ENCODE measurements at places on chromosomes 13 and 19.
A peak's percentile ranks its signal among the peaks of the same experiment; 100 is the strongest.

DNA sequence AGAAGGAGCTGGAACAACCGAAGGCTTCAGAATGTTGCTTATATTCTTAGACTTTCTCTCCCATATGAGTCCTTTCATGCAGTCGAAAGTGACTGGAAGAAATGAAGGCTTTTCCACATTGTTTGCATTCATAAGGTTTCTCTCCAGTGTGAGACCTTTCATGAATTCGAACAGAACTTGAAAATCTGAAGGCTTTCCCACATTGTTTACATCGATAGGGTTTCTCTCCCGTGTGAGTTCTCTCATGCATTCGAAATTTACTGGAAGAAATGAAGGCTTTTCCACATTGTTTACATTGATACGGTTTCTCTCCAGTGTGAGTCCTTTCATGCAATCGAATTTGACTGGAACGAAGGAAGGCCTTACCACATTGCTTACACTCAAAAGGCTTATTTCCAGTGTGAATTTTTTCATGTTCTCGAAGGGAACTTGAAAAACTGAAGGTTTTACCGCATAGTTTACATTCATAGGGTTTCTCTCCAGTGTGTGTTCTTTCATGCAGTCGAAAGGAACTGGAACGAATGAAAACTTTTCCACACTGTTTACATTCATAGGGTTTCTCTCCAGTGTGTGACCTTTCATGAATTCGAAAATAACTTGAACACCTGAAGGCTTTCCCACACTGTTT is 21.5 kb downstream of the ZNF14 start:
- DNase-seq: no peak

DNA sequence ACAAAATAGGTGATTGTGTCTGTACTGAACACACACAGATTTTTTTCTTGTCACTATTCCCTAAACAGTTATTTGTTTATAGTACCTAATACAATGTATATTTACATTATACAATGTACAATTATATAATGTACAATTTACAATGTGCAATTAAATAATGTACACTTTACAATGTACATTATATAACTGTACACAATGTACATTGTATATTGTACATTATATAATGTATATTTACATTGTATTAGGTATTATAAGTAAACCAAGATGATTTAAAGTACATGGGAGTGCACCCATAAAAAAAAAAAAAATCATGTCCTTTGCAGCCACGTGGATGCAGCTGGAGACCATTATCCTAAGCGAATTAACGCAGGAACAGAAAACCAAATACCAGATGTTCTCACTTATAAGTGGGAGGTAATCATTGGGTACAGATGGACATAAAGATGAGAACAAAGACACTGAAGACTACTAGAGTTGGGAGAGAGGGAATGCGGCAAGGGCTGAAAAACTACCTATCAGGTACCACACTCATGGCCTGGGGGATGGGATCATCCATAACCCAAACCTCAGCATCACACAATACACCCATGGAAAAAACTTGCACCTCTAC is 68.1 kb downstream of the ABCC4 start:
- DNase-seq: no peak

DNA sequence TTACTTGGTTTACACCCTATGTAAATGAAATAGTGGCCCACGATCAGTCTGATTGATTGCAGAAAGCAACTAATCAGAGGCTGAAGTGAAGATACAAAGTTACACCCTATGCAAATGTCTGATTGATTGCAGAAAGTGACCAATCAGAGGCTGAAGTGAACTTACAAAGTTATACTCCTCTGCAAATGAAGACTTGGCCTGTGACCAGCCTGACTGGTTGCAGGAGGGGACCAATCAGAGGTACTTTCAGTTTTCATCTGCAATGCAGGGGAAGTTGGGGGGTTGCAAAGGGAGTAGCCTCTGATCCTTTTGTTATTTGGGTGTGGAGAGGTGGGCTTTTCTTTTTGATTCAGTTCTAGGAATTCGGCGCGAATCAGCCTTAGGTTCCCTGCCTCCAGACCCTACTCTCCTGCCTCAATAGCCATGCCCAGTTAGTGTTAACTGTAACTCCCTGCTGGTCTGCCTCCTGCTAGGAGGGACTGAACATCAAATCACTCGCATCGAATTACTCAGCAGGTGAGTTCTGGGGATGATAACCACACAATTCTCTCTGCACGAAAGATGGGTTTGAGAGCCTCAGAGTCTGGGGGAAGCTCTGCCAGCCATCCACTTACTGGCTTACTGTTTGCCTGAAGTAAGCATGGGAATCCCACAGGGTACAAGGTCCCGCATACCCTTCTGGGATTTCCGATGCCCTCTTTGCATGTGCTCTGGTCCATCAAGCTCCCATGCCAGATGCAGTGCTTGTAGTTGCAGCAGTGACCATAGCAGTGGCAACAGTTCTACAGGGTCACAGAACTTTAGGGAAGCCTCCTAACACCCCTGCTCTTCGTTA is 7.5 kb downstream of the ARL11 start:
- DNase-seq: peak; percentile 78

DNA sequence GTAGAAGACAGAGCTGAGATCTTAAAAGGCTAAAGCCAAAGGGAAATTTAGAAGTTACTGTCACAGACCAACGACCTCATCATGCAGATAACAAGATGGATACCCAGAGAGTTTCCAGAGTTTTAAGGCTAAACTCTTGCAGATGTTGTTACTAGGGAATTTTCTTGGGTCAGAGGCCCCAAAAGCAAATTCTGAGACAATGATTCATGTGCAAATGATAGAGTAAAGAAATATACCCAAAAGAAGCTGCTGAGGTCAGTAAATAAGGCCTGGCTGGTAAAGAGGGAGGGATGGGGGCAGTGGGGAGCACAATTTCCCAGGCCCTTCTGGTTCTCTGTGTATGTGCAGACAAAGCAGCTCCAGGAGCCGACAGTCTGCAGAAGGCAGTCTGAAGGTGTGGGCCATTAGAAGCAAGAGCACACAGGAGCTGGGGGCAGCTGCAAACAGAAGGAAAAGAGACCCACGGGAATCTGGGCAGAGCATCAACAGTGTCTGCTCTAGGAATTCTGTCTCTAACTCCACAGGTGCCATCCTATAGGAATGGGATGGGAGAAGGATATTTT is 330.8 kb downstream of the TBC1D4 start:
- no peak for DNase-seq

DNA sequence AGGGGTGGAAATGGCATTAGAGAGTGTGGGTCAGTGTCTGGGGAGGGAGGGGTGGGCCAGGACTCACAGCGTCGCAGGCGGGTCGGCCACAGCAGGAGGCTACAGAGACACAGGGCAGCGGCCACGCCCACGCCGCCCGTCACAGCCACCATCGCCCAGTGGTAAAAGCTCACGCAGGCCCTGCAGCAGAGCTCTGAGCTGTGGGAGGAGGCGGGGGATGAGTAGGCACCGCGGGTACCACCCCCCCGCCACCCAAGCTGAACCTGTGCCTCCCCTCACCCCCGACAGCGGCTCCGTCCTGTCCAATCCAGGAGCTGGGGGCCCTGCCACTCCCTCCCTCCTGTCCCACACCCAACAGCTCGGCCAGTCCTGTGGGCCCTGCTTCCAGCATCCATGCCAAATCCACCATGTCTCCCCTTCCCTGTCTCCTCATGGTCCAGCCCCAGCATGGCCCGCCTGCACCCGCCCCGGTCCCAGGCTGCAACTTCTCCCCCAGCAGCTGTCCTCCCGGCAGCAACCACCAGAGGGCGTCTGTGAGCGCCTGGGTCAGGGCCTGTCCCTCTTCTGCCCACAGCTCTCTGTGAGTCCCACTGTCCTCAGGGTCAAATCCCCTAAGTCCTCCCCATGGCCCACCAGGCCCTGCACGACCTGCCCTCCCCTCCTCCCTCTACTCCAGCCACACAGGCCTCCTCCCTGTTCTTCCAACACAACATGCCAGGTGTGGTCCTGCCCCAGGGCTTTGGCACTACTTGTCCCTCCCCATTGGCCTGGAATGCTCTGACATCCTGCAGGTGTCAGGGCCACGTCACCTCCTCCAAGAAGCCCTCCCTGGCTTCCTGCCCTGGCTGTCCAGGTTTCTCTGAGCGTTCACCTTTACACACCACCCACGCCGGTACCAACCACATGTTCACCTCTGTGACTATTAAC is 6.0 kb downstream of the TEKTIP1 start:
- peak; percentile 76 for DNase-seq

DNA sequence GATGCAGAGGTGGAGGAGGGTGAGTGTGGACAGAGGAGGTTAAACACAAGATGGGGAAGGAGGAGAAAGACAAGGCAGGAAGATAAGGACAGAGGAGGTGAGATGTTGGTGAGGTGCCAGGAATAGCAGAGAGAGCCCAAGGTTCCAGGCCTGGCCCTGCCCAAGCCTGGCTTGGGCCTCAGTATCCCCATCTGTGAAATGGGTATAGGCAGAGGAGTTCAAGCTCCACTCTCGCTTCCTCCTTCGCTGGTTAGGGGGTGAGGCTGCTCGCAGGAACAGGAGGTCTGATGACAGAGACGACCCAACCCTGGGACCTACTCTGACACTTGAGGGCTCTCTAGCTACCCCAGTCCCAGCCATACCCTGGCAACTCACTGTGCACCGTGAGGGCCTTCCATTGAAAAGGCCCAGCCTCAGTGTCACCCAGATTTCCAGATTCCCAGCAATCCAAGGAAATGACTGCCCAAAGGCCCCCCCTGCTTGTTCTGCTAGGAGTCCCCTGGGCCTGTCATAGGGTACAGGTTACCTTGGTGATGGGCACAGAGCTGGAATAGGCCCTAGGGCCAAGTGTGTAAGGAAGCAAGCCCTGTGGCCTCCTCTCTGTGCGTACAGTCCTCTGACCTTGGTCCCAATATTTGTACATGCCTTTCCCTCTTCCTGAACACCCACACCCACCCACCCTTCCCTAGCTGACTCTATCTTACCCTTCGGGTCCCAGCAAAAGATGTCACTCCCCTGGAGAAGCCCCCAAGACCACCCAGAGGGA is 8.6 kb upstream of the ANGPTL8 start:
- DNase-seq: no peak

GRCh38 chr19:11070123-11070522 is 19.1 kb upstream of the LDLR start:
- no peak for DNase-seq

DNA sequence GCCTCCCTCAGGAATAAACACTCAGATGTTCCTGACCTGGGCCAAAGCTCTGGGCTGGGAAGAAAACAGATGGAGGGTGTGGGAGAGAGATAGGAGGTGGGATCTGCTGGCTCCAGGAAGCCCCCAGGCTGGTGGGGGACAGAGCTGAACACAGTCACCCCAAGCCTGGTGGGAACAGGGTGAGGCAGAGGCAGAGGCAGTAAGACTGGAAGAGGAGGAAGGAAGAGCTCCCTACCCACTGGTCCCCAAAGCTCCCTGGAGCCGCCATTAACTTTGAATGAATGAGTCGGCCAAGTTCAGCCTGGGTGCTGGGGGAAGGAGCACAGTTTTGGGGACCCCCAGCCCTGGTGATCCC is 801 bp upstream of the KCNN1 start:
- no peak for DNase-seq

- DNase-seq: no peak
Measured at GRCh38 chr13:60158321-60158801, 5.4 kb downstream of the DIAPH3 start.

GRCh38 chr13:33119022-33119781 is 103.0 kb downstream of the KL start:
- no peak for DNase-seq

DNA sequence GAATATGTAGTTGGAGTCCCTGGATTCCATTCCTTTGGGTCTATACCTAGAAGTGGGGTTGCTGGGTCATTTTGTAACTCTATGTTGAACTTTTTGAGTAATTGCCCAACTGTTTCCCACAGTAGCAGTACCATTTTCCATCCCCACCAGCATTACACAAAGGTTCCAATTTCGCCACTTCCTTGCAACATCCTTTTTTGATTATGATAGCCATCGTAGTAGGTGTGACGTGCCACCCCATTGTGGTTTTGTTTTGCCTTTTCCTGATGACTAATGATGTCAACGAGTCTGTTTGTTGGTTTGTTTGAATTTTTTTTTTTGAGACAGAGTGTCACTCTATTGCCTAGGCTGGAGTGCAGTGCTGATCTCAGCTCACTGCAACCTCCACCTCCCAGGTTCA is 3.3 kb upstream of the PEX11G start:
- peak; percentile 98 for DNase-seq

DNA sequence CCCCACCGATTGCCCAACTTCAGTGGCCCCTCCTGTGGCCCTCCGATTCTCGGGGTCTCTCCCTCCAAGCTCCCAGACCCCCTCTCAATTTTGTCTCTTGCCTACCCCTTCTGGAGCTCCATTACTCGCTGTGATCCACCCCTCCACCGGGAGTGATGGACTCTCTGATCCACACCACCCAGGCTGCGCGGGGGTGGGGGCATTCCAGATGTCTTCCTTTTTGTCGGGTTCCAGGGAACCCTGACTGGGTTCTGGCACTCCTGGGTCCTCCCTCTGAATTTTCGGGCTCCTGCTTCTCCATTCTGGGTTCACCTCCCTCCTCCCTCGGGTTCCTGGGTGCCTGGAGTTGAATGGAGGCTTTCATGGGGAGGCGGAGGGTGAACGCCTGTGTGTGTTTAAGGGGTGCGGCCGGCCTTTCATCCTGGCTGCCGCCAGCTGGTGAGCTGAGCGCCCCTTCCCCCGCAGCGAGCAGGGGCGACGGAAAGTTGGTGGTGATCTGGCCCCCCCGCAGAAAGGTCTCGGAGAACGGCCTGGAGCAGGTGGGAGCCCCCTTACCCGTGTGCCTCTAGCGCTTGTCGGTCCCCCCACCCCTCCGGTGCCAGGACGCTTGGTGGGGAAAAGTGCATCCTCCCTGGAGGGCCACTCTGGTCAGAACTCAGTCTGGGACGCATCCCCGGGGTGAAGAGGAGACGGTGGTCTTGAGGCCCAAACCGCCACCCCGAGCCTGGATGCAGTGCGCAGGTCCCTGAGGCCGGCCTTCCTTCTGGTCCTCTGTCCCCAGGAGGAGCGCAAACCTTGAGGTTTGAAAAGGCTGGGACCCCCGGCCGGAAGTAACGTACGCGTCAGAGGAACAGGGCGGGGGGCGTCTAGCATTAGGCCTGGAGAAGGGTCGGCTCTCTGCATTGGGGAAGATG is 1.6 kb downstream of the MISP3 start:
- no peak for DNase-seq

DNA sequence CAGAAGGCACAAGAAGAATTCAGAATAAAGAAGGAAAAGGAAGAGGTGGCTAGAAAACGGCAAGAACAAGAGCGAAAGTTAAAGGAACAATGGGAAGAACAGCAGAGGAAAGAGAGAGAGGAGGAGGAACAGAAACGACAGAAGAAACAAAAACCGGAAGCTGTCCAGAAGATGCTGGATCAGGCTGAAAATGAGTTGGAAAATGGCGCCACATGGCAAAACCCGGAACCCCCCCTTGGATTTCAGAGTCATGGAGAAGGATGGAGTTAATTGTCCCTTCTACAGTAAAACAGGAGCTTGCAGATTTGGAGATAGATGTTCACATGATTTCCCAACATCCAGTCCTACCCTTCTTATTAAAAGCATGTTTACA is 6.7 kb downstream of the CD209 start:
- DNase-seq: no peak

GRCh38 chr19:14890643-14891379 is 4.9 kb upstream of the OR7A17 start:
- peak; percentile 14 for DNase-seq

DNA sequence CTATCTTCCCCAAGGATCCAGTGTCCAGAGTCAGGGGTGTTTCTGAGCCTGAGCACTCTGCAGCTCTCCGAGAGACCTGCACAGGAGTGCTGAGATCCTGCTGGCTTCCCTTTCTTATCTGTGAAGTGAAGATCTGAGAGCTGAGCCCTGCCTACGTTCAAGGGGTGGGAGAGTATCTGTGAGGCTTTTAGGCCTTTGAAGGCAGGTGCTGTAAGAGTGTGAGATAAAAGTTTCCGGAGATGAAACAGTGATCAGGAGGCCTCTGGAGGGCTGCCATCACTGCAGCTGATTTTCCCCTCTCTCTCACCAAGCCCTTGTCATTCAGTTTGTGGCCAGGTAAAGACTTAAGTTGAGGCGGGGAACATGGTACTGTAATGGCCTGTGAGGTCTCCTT is 83.1 kb downstream of the AKAP11 start:
- DNase-seq: no peak

All from inflammatory macrophage (primary cell).